ENCODE measurements at places on chromosomes 4 and X. TPM values are rescaled to one million over a fixed set of nuclear protein-coding genes. Genes with fewer than 3 reads are reported as not detected.

GRCh38 chrX:110159235-110159634, 156.3 kb downstream of the TMEM164 start:
- H3K4me1 ChIP-seq = no peaks in the 10 kb centered on the region
- DNase-seq = no peak
- H3K36me3 ChIP-seq = no peaks in the 10 kb centered on the region
- peaks cover 8% of the 10 kb centered on the region for H3K27me3 ChIP-seq
- H3K27ac ChIP-seq = no peak overlapping the region

DNA sequence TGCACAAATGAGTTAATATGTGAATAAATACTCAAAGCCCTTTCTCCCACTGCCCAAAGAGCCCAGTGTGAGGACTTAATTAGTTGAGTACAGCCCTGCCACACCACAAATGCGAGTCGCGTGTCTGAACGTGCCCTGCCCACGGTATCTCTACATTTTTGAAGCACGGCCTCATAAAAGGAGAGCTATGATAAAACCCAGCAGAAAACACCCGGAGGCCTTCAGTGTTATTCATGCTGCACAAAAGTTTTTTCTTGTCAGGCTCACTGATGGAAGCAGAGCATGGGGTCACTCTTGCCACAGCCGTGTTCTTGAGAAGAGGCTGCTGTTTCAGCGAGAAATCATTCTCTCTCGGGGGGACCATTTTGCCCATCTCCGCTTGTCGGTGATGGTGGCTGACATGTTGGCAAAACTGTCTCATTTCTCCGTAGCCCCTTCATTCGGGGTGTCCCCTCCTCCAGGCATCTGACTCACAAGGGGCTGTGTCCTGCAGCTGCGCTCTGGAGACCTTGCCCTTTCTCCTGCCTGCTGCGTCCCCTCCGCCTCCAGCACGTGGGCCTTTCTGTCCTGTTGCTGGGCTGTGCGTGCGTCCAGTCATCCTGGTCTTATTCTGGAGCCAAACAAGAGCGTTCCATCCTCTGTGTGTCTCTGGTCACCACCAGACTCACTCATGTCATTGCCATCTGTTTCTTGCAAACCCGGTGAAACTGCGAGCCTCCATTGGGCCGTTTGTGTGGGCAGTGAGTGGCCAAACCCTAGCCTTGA, 88.8 kb downstream of the SORCS2 start:
- no peak overlapping the region for H3K4me3 ChIP-seq
- DNase-seq = no peak
- H3K27ac ChIP-seq = peak overlapping the region; percentile 51

- DNase-seq = peak; percentile 60
- peaks cover 2% of the 10 kb centered on the region for H3K4me1 ChIP-seq
- H3K27me3 ChIP-seq = no peaks in the 10 kb centered on the region
- H3K36me3 ChIP-seq = no peaks in the 10 kb centered on the region
These were observed 105.4 kb upstream of the TBC1D9 start for GRCh38 chr4:140861359-140862176.

DNA sequence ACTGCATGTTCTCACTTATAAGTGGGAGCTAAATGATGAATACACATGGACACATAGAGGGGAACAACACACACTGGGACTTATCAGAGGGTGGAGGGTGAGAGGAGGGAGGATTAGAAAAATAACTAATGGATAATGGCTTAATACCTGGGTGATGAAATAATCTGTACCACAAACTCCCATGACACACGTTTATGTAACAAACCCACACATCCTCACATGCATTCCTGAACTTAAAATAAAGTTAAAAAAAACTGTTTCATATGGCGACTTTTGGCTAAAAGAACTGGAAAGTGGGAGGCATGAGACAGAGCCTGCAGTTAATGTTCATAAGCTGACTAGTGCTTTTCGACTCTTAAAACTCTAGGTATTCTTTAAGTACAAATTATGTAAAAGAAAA, 98.9 kb upstream of the NPFFR2 start:
- no peaks in the 10 kb centered on the region for H3K4me1 ChIP-seq
- no peak for DNase-seq
- H3K27me3 ChIP-seq = no peaks in the 10 kb centered on the region
- H3K4me3 ChIP-seq = no peak overlapping the region
- H3K27ac ChIP-seq = no peak overlapping the region

GRCh38 chr4:105453550-105454205, 20.2 kb downstream of the PPA2 start:
- no peaks in the 10 kb centered on the region for H3K27me3 ChIP-seq
- no peak overlapping the region for H3K27ac ChIP-seq
- peaks cover 3% of the 10 kb centered on the region for H3K4me1 ChIP-seq
- no peak overlapping the region for H3K4me3 ChIP-seq

GRCh38 chr4:98027827-98028226, 115.4 kb downstream of the STPG2 start:
- DNase-seq = no peak
- H3K27me3 ChIP-seq = no peaks in the 10 kb centered on the region
- no peak overlapping the region for H3K27ac ChIP-seq

DNA sequence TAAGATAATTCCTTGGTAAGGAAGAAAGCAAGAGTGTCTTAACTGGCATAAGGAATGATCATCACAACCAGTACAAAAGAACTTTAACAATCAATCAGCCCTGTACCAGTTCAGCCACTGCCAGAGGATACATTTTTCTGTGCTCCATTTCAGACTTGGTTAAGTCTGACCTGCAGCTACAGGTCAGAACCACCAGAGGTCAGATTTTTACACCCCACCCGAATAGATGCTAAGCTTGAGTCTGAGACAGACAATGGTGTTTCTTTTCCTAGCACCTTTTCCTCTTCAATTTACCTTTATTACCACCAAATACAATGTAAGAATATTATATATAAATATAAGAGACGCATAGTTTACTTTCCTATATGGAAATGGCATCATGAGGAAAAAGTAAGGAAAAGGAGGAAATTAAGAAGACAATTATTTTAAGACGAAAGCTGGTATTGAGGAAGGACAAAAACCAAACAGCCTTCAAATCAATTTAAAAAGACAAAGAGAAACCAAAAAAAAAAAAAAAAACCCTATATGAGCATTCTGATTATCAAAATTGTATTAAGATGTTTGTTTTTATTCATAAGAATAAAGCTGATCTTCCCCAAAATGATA, 215.3 kb upstream of the TTC29 start:
- no peak overlapping the region for H3K27ac ChIP-seq
- H3K4me1 ChIP-seq = no peaks in the 10 kb centered on the region

- no peaks in the 10 kb centered on the region for H3K27me3 ChIP-seq
- no peak overlapping the region for H3K4me3 ChIP-seq
- DNase-seq = no peak
These were observed 41.9 kb downstream of the SLC7A11 start for GRCh38 chr4:138200236-138200590.

- no peak overlapping the region for H3K4me3 ChIP-seq
- H3K27me3 ChIP-seq = no peaks in the 10 kb centered on the region
- no peak for DNase-seq
- H3K4me1 ChIP-seq = no peaks in the 10 kb centered on the region
- no peak overlapping the region for H3K27ac ChIP-seq
These were observed 8.4 kb downstream of the TEC start for GRCh38 chr4:48261281-48261680.

DNA sequence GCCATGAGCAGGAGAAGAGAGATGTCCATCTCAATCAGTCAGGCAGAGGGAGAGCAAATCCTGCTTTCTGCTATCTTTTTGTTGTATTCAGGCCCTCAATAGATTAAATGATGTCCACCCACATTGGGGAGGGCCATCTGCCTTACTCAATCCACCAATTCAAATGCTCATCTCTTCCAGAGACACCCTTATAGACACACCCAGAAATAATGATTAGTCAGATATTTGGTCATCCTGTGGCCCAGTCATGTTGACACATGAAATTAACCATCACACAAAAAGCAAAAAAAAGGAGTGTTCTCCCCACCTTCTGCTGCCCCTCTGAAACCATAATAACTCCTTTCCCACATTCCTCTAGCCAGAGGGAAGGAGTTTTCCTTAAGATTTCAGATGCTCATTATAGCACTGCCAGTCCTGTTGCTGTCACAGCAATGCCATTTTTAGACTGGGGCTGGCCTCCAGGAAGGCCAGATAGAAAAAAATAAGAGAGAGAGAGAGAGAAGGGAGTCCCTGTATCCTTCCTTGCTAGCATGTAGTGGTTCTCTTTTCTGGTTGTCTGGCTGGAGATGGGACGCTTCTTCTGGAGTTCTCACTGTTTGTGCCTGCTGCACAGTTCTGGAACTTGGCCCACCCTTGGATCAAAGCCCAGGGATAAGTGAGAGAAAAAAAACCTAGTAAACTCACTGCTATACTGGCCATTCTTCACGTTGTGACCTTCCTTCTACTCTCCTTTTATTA, 177.7 kb downstream of the RBM46 start:
- no peaks in the 10 kb centered on the region for H3K36me3 ChIP-seq
- DNase-seq = peak; percentile 61
- no peaks in the 10 kb centered on the region for H3K27me3 ChIP-seq
- H3K4me1 ChIP-seq = no peaks in the 10 kb centered on the region
- no peak overlapping the region for H3K4me3 ChIP-seq

GRCh38 chrX:38798956-38799355, 2.3 kb upstream of the MID1IP1 start:
- no peak overlapping the region for H3K27ac ChIP-seq
- no peaks in the 10 kb centered on the region for H3K27me3 ChIP-seq
- H3K36me3 ChIP-seq = no peaks in the 10 kb centered on the region
- H3K4me3 ChIP-seq = no peak overlapping the region

DNA sequence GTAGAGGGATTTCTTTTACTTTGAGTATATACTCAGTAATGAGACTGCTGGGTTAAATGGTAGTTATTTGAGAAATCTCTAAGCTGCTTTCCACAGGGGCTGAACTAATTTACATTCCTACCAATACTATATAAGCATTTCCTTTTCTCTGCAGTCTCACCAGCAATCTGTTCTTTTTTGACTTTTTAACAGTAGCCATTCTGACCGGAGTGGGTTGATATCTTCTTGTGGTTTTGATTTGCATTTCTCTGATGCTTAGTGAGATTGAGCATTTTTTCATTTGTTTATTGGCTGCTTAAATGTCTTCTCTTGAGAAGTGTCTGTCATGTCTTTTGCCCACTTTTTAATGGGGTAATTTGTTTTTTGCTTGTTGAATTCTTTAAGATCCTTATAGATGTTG, 43.3 kb downstream of the SPCS3 start:
- H3K36me3 ChIP-seq = no peaks in the 10 kb centered on the region
- H3K27me3 ChIP-seq = no peaks in the 10 kb centered on the region
- H3K4me1 ChIP-seq = no peaks in the 10 kb centered on the region
- no peak for DNase-seq
- H3K27ac ChIP-seq = no peak overlapping the region

- H3K27me3 ChIP-seq = no peaks in the 10 kb centered on the region
- no peak overlapping the region for H3K27ac ChIP-seq
- H3K4me3 ChIP-seq = no peak overlapping the region
- no peaks in the 10 kb centered on the region for H3K4me1 ChIP-seq
These were observed 107.6 kb downstream of the MID1 start for GRCh38 chrX:10512741-10513140.

DNA sequence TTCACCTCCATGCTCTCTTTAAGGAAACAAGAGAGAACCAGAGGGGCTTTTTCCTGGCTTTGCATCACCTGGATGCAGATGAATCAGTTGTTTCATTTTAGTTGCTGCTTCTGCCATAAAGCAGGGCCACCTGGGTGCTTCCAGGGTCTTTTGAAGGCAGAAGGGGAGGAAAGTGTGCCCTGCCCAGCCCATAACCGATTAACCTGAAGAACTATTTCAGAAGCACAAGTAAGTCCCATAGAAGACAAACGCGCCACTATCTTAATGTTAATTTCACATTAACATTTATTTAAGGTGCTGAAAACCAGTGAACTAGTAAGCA, 32.1 kb downstream of the IRF2 start:
- no peak overlapping the region for H3K27ac ChIP-seq
- peaks cover 100% of the 10 kb centered on the region for H3K4me1 ChIP-seq
- H3K27me3 ChIP-seq = no peaks in the 10 kb centered on the region

GRCh38 chr4:27214010-27214409, 353.4 kb downstream of the STIM2 start:
- DNase-seq = no peak
- H3K4me3 ChIP-seq = no peak overlapping the region
- no peaks in the 10 kb centered on the region for H3K4me1 ChIP-seq
- no peak overlapping the region for H3K27ac ChIP-seq
- H3K27me3 ChIP-seq = no peaks in the 10 kb centered on the region

DNA sequence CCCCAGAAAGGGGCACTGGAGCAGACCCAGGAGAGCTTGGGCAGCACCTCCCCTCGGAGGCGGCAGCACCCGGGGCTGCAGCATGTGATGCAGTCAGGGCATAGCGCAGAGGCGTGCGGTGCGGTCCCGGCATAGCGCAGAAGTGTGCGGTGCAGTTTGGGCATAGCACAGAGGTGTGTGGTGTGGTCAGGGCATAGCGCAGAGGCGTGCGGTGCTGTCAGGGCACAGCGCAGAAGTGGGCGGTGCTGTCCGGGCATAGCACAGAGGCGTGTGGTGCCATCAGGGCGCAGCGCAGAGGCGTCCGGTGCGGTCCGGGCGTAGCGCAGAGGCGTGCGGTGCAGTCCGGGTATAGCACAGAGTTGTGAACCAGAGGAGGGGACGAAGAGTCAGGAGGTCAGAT, 42.8 kb downstream of the ADRA2C start:
- DNase-seq = no peak
- H3K27me3 ChIP-seq = peaks cover 17% of the 10 kb centered on the region
- no peak overlapping the region for H3K27ac ChIP-seq
- no peak overlapping the region for H3K4me3 ChIP-seq
- no peaks in the 10 kb centered on the region for H3K36me3 ChIP-seq

DNA sequence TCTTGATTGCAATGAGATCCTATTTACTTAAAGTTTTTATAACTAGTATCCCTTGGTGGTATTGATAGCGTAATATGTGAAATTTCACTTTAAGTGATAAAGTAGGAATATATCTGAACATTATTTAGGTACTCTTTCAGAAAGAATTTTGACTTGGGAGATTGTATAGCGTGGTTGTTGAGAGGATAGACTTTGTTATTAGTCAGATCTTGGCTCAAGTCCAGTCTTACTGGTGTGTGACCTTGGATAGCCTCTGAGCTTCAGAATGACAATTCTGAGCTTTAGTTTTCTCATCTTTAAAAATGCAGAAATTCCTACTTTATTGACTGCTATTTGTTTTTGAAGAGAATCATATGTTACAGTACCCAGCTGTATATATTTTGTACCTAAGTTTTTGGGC, 32.6 kb downstream of the DCK start:
- DNase-seq = no peak
- no peaks in the 10 kb centered on the region for H3K27me3 ChIP-seq
- H3K36me3 ChIP-seq = no peaks in the 10 kb centered on the region
- peaks cover 13% of the 10 kb centered on the region for H3K4me1 ChIP-seq
- H3K4me3 ChIP-seq = no peak overlapping the region
- no peak overlapping the region for H3K27ac ChIP-seq

- no peaks in the 10 kb centered on the region for H3K4me1 ChIP-seq
- no peak overlapping the region for H3K27ac ChIP-seq
- DNase-seq = no peak
- H3K27me3 ChIP-seq = no peaks in the 10 kb centered on the region
- no peaks in the 10 kb centered on the region for H3K36me3 ChIP-seq
These were observed 323.5 kb upstream of the CASK start for GRCh38 chrX:42246814-42247213.

PSAPL1 gene
- total RNA-seq = 0.22 TPM

BMP3 gene
- total RNA-seq = 17.4 TPM

STOX2 gene
- total RNA-seq = 11.9 TPM

CXXC4 gene
- total RNA-seq = 2.5 TPM

LEF1 gene
- 11.7 TPM for total RNA-seq

LDB2 gene
- total RNA-seq = 26.4 TPM

MAGEA4 gene
- total RNA-seq = not detected

SPANXD gene
- total RNA-seq = not detected
